ENCODE measurements at places on chromosomes 1 and 21. TPM values are rescaled to one million over a fixed set of nuclear protein-coding genes. Genes with fewer than 3 reads are reported as not detected.

- no peaks in the 10 kb centered on the region for H3K36me3 ChIP-seq
- H3K27me3 ChIP-seq = no peaks in the 10 kb centered on the region
- no peak overlapping the region for H3K4me3 ChIP-seq
- H3K27ac ChIP-seq = no peak overlapping the region
These were observed 1440.3 kb downstream of the NCAM2 start for GRCh38 chr21:22438428-22439086.

DNA sequence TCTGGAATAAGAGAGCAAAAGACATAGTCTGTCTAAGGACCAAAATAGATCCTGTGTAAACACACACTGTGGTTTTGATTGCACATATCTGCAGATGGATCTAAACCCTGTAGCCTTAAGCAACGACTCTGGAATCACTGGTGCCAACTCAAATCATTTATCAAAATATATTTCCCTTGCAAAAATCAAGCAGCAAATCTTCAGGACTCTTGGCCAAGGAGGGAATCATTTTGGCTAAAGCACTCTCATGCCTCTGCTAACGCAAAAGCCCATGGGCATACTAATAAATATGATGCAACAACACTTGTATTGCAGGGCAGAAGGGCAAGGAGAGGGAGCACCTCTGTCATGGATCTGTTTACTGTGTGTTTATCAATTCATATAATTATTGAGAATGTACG lies 155.4 kb upstream of the DUSP10 start:
- H3K4me1 ChIP-seq = no peaks in the 10 kb centered on the region
- H3K36me3 ChIP-seq = no peaks in the 10 kb centered on the region
- H3K27me3 ChIP-seq = no peaks in the 10 kb centered on the region
- H3K4me3 ChIP-seq = no peak overlapping the region

DNA sequence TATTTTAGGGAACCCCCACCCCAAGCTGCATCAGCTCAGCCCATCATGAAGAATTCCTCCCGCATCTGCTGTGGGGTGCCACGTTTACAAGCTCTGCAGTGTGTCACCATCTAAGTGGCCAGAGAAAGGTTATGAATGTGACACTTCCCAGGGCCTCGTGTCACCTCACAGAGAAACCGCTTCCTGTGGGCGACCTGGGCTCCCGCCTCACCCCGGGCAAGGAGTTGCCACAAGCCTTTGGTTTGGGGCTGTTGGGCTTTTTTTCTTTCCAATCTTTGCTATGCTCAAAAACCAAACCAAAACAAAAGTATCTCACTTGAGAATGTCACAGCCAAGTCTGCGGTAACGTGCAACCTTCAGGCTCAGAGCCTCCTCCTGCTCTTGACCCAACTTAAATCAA lies 82.1 kb upstream of the ARHGEF16 start:
- H3K4me1 ChIP-seq = peaks cover 13% of the 10 kb centered on the region
- no peak overlapping the region for H3K4me3 ChIP-seq
- no peak overlapping the region for H3K27ac ChIP-seq
- no peaks in the 10 kb centered on the region for H3K27me3 ChIP-seq

DNA sequence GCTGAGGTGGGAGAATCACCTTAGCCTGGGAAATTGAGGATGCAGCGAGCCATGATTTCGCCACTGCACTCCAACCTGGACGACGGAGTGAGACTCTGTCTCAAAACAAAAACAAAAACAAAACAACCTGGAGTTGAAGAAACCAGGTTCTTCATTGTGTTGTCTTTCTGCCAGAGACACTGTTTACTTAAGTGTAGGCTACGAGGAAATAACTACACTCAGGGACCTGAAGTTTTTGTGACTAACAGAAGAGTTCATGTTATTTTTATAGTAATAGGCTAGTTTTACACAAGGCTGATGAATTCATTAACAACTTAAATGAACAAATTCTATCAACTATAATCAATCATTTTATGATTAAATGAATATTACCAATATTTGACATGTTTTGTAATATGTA lies 98.5 kb upstream of the MPC2 start:
- H3K36me3 ChIP-seq = no peaks in the 10 kb centered on the region
- no peaks in the 10 kb centered on the region for H3K4me1 ChIP-seq
- H3K4me3 ChIP-seq = no peak overlapping the region
- no peaks in the 10 kb centered on the region for H3K27me3 ChIP-seq
- H3K27ac ChIP-seq = no peak overlapping the region

GRCh38 chr1:86705665-86705985 lies 1.2 kb downstream of the SH3GLB1 start:
- peaks cover 7% of the 10 kb centered on the region for H3K36me3 ChIP-seq
- DNase-seq = no peak
- peak overlapping the region; percentile 83 for H3K4me3 ChIP-seq
- H3K4me1 ChIP-seq = peaks cover 17% of the 10 kb centered on the region
- peak overlapping the region; percentile 86 for H3K27ac ChIP-seq

CBS gene
- 0.88 TPM for total RNA-seq
